ENCODE measurements at places on chromosomes 7 and 10.

DNA sequence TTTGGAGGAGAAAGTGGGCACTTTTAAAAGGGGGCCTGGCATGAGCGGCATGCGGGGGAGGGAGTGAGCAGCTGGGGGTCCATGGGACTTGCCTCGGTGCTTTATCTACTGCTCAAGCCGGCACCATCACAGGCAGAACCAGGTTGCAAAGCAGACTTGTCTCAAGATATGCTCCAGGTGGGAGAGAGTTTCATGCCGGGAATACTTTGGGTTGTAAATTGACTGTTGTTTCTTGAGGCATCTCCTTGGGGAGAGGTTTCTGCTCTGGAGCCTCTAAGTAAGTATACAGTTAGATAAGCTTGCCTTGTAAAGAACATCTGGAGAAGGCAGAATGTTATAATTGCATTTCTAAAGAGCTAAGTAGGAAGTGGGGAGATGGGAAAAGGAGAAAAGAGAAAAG, 42.8 kb upstream of the PRKCQ start:
- DNase-seq: no peak

- DNase-seq: no peak
Observed at GRCh38 chr10:119314486-119314885, 107.1 kb downstream of the GRK5 start.

DNA sequence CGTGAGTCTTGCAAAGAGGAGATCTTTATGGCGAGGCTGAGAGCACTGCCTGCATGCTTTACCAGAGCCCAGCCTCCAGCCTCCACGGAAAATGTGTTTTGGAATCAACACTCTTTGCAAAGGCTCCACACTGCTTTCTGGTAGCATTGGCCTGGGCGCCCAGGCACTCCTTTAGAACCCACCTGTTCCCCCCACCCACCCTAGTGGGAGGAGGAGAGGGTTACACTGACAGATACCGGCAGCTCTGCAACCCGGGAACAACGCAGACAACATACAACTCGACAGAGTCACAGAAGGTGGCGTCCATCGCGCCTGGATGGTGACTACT, 5.5 kb upstream of the MNX1 start:
- DNase-seq: no peak

DNA sequence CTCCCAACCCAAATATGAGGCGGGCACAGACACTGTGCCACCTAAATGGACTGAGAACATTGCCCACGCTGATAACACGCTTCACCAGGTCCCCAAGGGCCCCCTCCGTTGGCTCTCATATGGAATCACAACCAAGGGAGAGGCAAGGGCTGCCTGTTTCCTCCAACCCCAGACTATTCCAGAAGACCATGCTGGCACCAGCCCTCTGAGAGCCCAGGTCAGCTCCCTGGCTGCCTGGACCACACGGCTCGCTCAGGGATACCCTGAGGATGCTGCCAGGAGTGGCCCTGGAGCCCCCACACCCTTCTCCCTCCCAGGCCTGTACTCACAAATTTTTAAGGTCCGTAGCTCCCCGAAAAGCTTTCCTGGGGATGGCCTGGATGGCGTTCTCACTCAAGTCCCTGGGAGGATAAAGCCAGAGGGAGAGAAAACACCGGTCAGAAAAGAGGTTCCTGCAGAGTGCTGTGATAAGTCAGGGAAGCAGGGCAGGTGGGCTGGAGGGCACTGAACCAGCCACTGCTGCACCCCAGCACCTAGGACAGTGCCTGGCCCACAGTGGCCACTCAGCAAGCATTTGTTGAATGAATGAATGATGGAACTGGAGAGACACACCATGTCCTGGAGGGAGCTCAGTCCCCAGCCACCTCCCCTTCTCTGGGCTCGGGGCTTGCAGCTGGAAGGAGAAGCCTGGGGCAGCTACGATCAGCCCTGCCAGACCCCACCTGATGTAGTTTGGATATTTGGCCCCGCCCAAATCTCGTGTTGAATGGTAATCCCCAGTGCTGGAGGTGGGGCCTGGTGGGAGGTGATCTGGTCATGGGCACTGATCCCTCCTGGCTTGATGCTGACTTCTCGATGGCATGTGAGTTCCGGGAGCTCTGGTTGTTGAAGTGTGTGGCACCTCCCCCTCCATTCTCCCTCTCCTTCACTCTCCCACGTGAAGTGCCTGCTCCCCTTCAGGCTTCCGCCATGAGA, 119.8 kb downstream of the SLIT1 start:
- no peak for DNase-seq

DNA sequence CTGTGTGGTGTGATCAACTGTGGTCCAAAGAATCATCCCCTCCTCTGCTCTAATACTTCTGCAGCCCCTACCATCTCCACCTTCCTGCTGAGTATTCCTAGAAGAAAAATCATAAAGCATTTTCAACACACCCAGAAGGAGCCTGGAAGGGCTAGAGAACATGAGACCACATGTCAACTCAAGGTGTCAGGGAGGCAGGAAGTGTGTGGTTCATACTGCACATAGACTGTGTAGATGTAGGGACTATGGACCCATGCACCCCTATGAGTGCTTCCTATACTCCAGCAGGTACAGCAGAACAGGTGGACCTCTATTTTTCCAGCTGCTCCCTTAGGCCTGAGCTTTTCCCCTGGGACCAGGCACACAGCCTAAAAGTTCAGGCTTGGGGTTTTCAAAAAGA, 2.6 kb upstream of the ZNF746 start:
- DNase-seq: no peak

GRCh38 chr10:63591600-63592379, 70.6 kb downstream of the REEP3 start:
- no peak for DNase-seq

DNA sequence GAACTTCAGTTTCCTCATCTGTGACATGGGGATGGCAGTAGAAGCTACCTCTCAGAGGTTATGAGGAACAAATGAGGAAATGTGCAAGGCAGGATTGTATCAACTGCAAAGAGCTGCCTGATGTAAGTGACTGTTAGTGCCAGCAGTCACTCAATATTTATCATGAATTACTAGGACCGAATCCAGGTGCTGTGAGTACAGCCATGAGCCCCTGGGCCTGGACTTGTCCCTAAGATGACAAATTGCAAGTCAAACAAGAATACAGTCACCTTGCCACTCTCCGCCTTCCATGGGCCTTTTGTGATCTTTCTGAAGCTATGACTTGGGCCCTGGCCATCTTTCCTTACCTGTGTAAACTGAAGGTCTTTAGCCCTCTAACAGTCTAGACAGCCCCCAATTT, 27.7 kb upstream of the TLX1 start:
- no peak for DNase-seq

GRCh38 chr10:48931188-48931587, 8.5 kb downstream of the LRRC18 start:
- no peak for DNase-seq

- DNase-seq: no peak
Observed at GRCh38 chr10:79313320-79313719, 33.9 kb upstream of the PPIF start.
